ENCODE measurements at places on chromosomes 5 and 9. TPM values are rescaled to one million over a fixed set of nuclear protein-coding genes. Genes with fewer than 3 reads are reported as not detected.

Gene SLC27A6
- 2.0 TPM for total RNA-seq

Gene RPL35
- total RNA-seq, result 884 TPM

Gene ARL14EPL
- not detected for total RNA-seq

Gene PCDHGA5
- total RNA-seq, result 5.7 TPM

Gene PCDHGA2
- total RNA-seq, result 4.5 TPM

Gene ATP6V0E1
- 35.1 TPM for total RNA-seq

Gene PCDHA9
- 9.8 TPM for total RNA-seq

Gene EPB41L4B
- 2.9 TPM for total RNA-seq

Gene ZSWIM6
- 48.5 TPM for total RNA-seq

Gene FOXD4L3
- total RNA-seq, result not detected

Gene ABO
- total RNA-seq, result not detected

Gene PCDHGA4
- total RNA-seq, result 5.7 TPM

Gene CDKN2A
- total RNA-seq, result under 0.01 TPM

Gene PCDHA12
- 11.0 TPM for total RNA-seq

Gene RNF44
- 9.8 TPM for total RNA-seq

Gene MCTP1
- 48.5 TPM for total RNA-seq

Gene TMEM167A
- 172 TPM for total RNA-seq

Gene PCDHB6
- total RNA-seq, result 3.3 TPM

Gene ARID3C
- total RNA-seq, result 0.82 TPM

Gene GZMA
- total RNA-seq, result 0.41 TPM

Gene NPM1
- total RNA-seq, result 414 TPM

Gene CBY3
- total RNA-seq, result not detected

Gene TSLP
- not detected for total RNA-seq

Gene RLN2
- not detected for total RNA-seq

Gene TLX3
- total RNA-seq, result not detected

Gene FGD3
- total RNA-seq, result 17.9 TPM

Gene MYMK
- not detected for total RNA-seq

Gene DND1
- total RNA-seq, result 0.82 TPM

Gene ACOT12
- 1.6 TPM for total RNA-seq

Gene SPINK7
- not detected for total RNA-seq

Gene GARIN3
- total RNA-seq, result not detected

Gene CDC25C
- total RNA-seq, result 2.4 TPM

Gene NEUROG1
- total RNA-seq, result 0.41 TPM

Gene FBN2
- 7.7 TPM for total RNA-seq

Gene GKAP1
- 12.6 TPM for total RNA-seq

Gene FAM78A
- 0.82 TPM for total RNA-seq

Measured in frontal cortex (tissue), 4 donors.